ENCODE measurements at places on chromosomes 5 and 9.
A peak's percentile ranks its signal among the peaks of the same experiment; 100 is the strongest.

GRCh38 chr5:141512390-141512910, 23.6 kb downstream of the PCDHGC5 start:
- DNase-seq, result peak; percentile 2

DNA sequence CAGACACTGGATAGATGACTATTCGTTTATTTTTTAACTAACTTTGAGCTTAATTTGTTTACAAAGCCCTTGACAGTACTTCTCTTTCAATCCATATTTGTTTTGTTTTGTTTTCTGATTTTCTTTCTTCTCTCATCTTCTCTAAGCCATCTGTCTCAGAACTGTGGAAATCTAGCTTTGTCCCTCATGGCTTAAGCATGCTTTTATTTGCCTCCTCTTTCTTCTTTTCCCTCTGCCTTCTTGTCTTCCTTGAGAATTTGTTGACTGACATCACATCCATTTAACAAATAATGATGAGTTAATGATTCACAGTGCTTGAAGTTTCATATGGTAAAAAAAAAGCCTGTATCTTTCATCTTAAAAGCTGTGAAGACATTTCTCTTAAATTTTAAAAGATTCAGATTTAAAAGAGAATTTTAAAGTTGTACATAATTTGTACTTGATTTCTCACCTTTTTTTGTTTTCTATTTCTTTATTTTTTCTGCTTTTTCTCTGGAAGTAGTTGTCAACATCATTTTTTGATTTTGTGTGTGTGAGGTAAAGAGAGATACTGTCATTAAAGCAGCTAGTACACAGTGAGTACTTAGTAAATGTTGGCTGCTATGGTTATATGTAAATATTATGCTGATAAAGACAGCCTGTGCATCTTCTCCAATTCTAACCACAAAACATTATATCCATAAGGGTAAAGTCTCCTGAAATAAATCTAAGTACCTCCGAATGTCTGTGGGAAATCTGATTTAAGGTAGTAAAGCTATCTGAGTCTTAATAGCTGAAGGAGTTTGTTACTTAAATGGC, 13.9 kb upstream of the SGCD start:
- DNase-seq, result no peak

- DNase-seq, result no peak
Observed at GRCh38 chr9:124357721-124358361, 57.4 kb downstream of the PSMB7 start.

DNA sequence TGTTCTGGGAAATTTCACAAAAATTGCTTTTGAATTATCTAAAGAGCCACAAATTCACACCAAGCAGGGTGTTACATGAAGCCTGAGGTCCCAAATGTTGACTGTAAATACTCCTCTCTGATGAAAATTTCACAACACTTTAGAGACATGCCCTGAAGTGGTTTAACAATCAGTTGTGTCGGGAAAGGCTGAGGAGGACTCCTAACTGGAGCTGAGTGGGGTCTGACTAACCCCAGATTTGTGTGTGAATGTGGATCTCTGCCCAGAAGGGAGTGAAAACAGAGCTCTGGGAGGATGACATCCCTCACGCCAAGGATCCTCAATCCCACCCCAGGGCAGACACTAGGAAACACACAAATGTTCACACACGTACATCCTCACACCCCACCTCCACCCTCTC, 31.1 kb upstream of the GRXCR2 start:
- no peak for DNase-seq

DNA sequence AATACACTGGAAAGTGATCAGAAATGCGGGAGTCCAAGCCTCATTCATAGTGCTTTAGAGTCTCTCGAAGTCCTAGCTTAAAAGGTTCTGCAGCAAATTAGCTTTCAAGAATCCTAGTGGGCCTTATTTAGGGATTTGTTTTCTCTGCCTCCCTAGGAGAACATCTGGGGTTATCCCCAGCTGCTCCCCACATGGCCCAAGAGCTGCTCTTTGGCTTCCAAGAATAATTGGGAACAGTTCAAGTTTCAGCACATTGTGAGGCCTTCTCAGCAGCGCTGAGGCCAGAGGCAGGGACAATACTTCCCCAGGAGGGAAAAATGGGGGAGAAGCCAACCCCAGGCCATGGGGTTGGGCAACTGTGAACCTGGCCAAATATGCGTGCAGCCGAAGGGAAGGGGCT, 108.7 kb downstream of the LIFR start:
- DNase-seq, result no peak

GRCh38 chr5:88671106-88671504, 211.9 kb downstream of the MEF2C start:
- no peak for DNase-seq

DNA sequence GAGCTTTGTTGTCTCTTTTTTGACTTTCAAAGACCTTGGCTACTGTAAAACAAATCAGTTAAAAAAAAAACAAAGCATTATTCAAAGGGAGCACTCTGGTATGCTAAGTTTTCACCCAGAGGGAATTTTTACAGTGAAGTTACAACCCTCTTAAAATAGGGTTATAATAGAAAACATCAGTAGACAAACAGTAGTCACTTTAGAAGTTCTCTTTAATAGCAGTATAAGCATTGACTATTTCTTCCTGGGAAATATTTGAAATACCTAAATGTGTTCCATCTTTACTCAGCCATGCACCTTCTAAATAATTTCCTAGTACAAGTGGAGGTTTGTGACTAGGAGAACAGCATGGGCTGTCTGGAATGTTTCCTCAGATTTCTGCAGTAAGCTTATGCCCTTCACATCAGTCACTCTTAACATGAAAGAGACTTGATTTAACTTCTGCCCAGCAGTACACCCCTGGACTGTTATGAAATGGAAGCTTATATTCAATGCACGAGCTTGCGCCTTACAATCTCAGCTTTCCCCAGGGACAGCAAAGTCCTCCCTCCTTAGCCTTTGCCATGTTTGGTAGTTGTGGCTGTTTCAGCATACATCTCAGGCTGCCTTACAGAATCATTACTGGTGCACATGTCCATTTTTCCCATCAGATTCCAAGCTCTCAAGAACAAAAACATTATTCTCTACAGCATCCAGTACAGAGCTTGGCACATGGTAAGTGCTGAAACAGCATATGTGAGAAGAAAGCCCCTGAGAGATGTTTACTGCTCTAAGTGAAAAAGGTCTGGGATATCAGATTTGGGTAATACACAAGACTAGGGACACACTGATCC, 191.5 kb downstream of the ZNF608 start:
- DNase-seq, result no peak

DNA sequence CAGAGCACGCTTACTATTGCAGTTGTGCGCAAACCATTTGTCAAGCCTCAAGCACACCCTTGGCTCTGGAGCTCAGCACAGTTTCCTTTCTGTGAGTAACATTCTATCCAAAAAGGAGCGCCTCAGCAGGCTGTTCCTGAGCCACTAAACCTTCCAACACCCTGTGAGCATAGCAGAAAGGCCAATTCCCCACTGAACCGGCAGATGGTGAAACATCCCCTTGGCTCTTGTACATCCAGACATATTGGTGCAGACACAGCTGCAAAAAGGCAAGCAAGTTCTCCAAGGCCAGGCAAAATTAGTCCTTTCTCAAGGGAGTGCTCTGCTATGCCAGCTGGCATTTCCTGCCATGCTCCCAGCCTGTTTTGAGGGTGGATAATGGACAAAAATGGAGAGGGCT, 44.1 kb upstream of the CEMIP2 start:
- DNase-seq, result peak; percentile 70

DNA sequence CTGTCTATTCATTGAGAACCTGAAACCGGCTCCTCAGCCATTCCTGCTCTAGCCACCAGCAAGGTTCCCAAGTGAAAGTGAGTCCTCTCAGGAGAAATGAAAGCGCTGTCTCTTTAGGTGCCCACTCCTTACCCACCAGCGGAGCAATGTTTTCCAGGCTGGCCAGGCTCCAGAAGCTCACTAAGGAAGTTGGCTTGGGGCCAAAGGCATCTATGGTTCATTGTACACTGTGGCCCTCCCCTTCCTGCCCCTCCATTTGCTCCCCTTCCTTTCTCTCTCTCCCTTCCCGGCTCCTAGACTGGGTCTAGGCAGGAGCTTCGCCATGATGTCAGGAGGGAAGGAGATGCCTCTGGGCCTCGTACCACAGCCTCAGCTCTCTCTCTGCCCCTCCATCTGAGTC, 1.1 kb upstream of the GABRP start:
- no peak for DNase-seq

DNA sequence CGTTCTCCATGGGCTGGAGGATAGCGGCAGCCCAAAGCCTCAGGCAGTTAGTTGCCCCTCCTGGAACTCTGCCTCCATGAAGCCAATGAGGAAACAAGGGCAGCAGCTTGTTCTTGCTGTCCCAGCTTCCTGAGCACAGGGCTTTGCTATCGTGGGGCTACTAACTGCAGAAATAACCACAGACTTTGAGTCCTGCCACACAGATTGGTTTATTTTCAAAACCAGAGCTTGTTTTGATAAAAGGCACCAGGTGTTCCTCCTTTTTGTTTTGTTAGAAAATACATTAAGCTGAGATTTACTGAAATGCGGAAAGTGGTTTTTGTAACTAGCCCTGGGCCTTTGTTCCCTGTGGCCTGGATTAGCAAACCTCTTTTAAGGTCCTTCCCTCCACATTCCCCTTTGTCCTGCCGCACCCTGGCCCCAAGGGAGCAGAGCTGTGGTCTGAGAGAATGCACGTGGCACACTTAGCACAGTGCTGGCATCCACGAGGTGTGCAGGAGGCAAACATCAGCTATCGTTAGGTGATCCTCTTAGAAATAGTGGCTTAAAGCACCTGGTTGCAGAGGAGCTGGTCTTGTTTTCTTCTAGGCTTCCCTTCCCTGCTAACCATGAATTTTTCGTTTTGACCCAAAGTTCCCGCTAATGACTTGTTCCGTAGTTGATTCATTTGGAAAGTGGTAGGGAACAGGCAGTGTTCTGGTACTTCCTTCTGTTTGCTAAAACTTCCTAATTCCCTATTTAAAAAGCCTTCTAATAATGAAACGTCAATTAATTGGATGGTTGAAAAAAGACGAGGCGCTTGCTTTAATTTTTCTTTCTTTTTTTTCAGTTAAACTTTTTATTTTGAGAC, 21.5 kb downstream of the MVB12B start:
- no peak for DNase-seq

GRCh38 chr5:168047043-168047668, 244.3 kb upstream of the WWC1 start:
- DNase-seq, result no peak

GRCh38 chr5:56607074-56607473, 208.3 kb upstream of the MAP3K1 start:
- no peak for DNase-seq

GRCh38 chr5:132418881-132419280, 49.4 kb downstream of the SLC22A5 start:
- no peak for DNase-seq

DNA sequence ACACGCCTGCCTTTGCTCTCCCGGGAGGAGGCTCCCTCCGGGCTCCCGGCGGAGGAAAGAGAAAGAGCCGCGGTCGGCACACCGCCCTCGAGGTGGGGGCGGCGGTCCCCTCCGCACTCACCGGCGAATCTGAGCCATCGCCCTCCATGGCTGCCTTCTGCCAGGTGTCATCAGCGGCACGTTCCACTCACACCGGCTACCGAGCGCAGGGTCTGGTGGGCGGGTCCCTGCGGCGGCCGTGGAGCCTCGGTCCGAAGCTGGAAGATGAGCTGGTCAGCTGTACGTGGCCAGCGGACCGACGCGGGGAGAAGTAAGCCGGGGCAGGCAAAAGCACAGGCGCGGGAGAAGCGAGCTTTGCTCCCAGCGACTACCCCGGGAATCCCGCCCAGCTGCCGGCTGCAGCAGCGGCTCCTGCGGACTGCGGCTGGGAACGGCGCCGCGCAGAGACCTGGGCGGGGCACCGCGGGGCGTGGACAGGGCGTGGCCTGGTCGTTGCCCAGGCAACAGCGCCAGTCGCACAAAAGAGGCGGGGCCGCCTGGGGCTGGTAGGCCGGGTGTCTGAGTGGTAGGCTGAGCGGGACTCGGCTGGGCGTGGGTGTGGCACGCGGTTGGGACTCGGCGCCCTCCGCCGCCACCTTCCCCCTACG, at the start of gene TRIM36:
Gene TRIM36 (minus strand): TSS at position 422 of the 647 bp plus-strand sequence. CDS start 274 bp downstream, at position 148.
- peak; percentile 83 for DNase-seq

DNA sequence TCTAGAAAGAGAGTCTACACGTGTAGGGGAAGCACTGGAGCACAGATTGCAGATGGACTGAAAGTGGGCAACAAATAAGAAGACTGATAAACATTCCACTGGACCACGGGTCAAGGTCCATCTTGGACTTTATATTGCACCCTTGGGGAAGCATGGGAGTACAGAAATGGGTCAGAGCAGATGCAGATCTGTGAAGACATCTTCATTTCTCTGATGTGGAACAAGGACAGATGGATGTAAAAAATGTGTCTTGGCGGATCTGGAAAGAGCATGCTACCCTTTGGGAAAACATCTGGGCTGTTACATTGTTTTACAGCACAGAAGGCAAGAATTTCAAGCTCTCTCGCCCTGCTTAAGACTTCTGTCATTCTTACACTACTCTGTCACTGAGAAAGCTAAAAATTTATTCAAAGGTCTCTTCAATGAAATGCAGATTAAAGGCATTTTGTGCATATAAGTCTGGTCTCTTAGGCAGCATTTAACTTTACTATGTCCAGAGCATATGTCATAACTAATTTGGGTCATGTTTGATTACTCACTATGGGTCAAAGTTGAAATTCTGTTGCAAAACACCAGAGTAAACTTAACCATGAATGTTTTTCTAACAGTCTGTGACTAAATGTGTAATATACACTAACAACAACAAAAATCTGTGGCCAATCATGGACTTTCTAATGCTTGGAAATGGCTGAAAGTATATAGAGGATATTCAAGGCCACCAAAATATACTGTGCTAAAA, 756.4 kb upstream of the DMAC1 start:
- no peak for DNase-seq

Measured in NCI-H446 (cell line).